ENCODE measurements at places on chromosomes 1 and 21. TPM values are rescaled to one million over a fixed set of nuclear protein-coding genes. Genes with fewer than 3 reads are reported as not detected.

The KCNJ15 gene
- total RNA-seq, result not detected

The MROH9 gene
- total RNA-seq, result not detected

The GNAT2 gene
- total RNA-seq, result 1.3 TPM

The DCST2 gene
- 2.0 TPM for total RNA-seq

The KIF2C gene
- total RNA-seq, result 140 TPM

The PRELP gene
- total RNA-seq, result not detected

The TCP10L gene
- total RNA-seq, result 1.2 TPM

The ASCL5 gene
- total RNA-seq, result not detected

The PRRX1 gene
- total RNA-seq, result not detected

The RAD54L gene
- 84.6 TPM for total RNA-seq

The CCDC185 gene
- total RNA-seq, result not detected

The BACE2 gene
- not detected for total RNA-seq

The UBE2J2 gene
- total RNA-seq, result 87.0 TPM

The CAPN9 gene
- not detected for total RNA-seq

The SPRR3 gene
- total RNA-seq, result not detected

The INTS3 gene
- 67.3 TPM for total RNA-seq

The RGS16 gene
- total RNA-seq, result 22.5 TPM

The PLD5 gene
- total RNA-seq, result not detected

The RGSL1 gene
- not detected for total RNA-seq

The LEFTY2 gene
- 4.3 TPM for total RNA-seq

The FCER1A gene
- not detected for total RNA-seq

The FTCD gene
- total RNA-seq, result 1.1 TPM

The NPHS2 gene
- total RNA-seq, result not detected

The ROR1 gene
- total RNA-seq, result 2.5 TPM

The FAM163A gene
- total RNA-seq, result not detected

The TMEM61 gene
- not detected for total RNA-seq

The NR5A2 gene
- total RNA-seq, result 5.4 TPM

The PLA2G2D gene
- total RNA-seq, result not detected

The HEYL gene
- total RNA-seq, result not detected

The LDLRAD2 gene
- not detected for total RNA-seq

The ZNF683 gene
- not detected for total RNA-seq

Data from OCI-LY7 (cell line).